ENCODE measurements at places on chromosomes 1 and 21. TPM values are rescaled to one million over a fixed set of nuclear protein-coding genes. Genes with fewer than 3 reads are reported as not detected.

ILDR2 gene
- 20.6 TPM for polyA plus RNA-seq

ACKR1 gene
- polyA plus RNA-seq: 0.33 TPM

- no peak for DNase-seq
Observed at GRCh38 chr1:153456396-153456795, 4.1 kb downstream of the S100A7 start.

- no peak for DNase-seq
Observed at GRCh38 chr1:18297896-18298648, 182.7 kb upstream of the KLHDC7A start.

DNA sequence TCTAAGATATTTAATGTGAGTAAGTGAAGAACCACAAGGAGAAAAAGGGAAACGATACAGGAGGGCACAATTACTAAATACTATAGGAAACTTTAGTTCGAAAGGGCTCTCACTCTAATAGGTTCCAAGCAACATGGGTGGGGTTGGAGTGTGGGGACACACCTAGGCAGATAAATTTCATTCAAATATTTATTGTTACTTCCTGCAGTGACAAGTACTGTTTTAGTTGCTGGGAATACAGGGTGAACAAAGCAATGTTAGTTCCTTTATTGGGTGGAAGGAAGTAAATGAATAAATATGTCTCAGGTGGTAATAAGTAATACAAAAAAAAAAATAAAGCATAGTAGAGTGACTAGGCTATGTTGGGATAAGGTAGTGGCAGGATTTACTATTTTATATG is 73.2 kb upstream of the B3GALT2 start:
- no peak for DNase-seq

DNA sequence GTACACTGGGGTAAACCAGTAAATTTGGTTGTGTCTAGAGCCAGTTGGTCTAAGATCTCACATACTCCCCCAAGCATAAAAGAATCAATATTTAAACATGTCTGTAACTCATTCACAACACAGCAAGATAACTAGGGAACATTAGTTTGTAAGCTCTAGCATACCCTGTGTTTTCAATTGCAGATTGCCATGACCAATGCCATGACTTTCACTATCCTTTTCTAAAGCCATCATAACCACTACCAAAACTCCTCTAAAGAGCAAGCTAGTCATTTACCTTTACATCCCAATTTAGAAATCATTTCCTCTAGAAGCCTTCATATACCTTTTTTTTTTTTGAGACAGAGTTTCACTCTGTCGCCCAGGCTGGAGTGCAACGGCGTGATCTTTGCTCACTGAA is 56.5 kb upstream of the PLA2G4A start:
- DNase-seq: no peak

DNA sequence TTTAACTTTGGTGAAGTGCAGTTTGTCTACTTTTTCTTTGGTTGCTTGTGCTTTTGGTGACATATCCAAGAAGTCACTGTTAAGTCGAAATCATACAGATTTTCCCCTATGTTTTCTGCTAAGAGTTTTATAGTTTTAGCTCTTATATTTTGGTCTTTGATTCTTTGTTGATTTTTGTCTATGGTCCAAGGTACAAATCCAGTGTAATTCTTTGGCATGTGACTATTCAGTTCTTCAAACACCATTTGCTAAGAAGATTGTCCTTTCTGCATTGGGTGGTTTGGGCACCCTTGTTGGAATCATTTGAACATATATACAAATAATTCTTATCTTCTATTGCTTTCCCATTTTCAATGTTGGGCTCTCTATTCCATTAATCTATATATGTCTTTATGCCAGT is 16.2 kb downstream of the HIPK1 start:
- DNase-seq: no peak
